ENCODE measurements at places on chromosomes 16 and 17. TPM values are rescaled to one million over a fixed set of nuclear protein-coding genes. Genes with fewer than 3 reads are reported as not detected.

DNA sequence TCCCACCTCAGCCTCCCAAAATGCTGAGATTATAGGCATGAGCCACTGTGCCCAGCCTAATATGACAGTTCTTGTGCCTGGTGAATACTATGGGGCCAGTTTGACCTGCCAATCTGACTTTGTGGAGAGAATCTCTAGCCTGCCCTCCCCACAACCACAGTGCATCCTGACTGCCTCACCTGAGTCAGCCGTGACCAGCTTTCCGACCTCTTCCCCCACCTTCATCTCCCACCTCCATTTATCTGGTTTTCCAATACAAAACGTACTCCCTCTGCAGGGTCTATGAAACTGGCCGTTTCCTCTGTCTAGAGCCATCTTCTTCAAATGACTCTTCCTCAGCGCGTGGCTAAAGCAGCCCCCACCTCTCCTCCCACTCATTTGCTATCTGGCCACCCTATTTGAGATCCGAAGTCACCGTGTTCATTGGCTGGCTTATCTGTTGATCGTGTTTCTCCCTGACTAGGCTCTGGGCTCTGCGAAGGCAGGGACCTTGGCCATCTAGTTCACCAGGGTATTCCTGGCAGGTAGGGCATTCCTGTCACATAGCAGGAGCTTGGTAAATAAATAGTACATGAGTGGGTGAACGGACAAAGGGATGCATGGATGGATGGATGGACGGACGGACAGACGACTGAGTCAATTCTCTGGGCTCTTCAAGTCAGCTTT lies 22.3 kb upstream of the PLLP start:
- no peak for DNase-seq

ZKSCAN2 gene
- 1.6 TPM for polyA plus RNA-seq

SOX15 gene
- polyA plus RNA-seq: 1.0 TPM

- DNase-seq: peak; percentile 12
Measured at GRCh38 chr16:1363501-1364041, 11.8 kb downstream of the GNPTG start.

DNA sequence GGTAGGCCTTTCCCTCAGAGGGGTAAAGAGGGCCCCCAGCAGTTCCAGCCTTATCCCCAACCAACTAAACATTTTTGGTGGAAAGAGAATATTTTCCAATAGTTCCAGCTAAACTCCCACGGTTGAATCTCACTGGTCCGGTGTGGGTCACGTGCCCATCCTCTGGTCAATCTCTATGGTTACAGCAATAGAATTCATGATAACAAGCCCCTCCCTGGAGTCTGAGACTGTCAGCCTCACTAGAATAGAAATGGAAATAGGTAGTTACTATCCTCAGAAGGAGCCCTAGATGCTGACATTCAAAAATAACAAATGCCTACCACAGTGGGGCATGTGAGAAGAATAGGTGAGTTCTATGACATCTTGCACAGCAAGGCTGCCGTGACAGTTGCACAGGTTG lies 37.5 kb upstream of the LITAF start:
- DNase-seq: no peak

DNA sequence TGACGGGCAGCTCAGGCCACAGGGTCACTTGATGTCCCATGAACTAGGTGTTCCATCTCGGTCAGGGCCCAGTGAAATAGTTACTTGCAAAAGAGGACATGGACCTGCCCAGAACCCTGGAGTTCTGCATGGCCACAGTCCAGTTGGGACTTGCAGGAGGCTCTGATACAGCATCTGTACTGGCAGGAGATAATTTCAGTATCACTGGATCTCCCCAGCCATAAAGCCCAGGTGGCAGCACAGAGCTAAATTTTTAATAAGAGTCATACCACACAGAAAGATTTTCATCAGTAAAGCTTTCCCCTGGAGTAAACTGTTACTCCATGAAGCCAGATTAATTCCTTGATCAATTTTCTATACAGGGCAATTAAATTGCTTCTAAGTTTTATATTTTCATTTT lies 18.0 kb upstream of the SLC16A5 start:
- DNase-seq: no peak

KCNJ16 gene
- not detected for polyA plus RNA-seq

GRCh38 chr17:36148559-36149295 lies 27.7 kb downstream of the TBC1D3B start:
- DNase-seq: peak; percentile 55

- DNase-seq: no peak
Measured at GRCh38 chr17:31494259-31495021, 103.0 kb downstream of the RAB11FIP4 start.

DNA sequence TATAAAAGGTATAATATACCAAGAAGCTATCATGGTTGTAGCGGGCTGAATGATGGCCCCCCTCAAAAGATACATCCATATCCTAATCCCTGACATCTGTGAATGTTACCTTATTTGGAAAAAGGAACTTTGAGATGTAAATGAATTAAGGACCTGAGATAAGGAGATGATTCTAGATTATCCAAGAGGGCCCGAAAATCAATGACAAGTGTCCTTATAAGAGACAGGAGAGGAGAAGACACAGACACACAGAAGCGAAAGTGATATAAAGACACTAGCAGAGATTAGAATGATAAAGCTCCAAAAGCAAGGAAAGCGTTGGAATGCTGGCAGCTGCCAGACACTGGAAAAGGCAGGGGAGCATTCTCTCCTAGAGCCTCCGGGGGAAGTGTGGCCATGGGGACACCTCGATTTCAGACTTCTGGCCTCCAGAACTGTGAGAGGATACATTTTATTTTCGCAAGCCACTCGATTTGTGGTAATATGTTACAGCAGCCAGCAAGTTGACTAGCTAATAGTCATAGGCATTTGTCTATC lies 12.5 kb upstream of the GP1BA start:
- DNase-seq: no peak

GRCh38 chr16:70478912-70479341 lies 24.5 kb downstream of the FCSK start:
- DNase-seq: no peak

PLLP gene
- 0.05 TPM for polyA plus RNA-seq

DNA sequence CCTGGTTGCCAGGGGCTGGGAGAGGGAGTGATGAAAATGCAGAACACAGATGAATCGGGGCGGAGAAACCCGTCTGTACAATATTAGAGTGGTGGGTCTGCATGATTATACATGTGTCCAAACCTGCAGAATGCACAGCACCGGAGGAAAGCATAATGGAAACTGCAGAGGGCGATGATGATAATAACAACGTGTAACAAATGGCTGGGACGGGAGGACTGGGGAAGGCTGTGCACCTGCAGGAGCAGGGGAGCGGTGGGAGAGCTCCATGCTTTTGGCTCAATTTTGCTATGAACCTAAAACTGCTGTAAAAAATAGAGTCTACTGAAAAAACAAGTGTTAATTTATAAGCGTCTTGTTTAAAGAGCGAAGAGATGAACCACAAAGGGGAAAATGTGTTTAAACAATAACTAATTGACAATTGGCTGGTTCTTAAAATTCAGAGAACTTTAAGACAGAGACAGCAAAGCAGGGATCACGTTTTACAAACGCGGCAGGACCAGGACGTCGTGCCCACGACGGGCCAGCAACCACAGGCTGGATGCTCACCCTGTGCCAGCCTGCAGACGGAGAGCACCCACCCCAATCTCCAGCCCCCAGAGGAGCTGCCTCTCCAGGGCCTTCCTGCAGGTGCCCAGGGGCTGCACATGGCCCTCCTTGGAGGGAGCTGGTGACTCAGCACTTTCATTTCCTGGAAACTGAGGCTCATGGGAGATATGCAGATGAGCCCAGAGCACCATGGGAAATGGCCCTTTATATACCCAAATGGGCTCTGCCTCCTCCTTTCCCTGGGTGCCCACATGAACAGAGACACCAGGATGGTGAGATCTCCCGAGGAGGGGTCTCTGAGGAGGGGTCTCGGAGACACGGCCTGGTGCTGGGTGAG lies at the start of gene TEX19:
TEX19 (plus strand) TSS at position 783 of the 886 bp plus-strand sequence. CDS start 2,904 bp downstream, outside the sequence.
- no peak for DNase-seq

- no peak for DNase-seq
Measured at GRCh38 chr16:66468321-66468965, 41.3 kb downstream of the BEAN1 start.

- peak; percentile 21 for DNase-seq
Measured at GRCh38 chr16:81544700-81545271, 100.2 kb downstream of the CMIP start.

GRCh38 chr17:82213251-82214011 lies 789 bp upstream of the CCDC57 start:
- peak; percentile 89 for DNase-seq

DNA sequence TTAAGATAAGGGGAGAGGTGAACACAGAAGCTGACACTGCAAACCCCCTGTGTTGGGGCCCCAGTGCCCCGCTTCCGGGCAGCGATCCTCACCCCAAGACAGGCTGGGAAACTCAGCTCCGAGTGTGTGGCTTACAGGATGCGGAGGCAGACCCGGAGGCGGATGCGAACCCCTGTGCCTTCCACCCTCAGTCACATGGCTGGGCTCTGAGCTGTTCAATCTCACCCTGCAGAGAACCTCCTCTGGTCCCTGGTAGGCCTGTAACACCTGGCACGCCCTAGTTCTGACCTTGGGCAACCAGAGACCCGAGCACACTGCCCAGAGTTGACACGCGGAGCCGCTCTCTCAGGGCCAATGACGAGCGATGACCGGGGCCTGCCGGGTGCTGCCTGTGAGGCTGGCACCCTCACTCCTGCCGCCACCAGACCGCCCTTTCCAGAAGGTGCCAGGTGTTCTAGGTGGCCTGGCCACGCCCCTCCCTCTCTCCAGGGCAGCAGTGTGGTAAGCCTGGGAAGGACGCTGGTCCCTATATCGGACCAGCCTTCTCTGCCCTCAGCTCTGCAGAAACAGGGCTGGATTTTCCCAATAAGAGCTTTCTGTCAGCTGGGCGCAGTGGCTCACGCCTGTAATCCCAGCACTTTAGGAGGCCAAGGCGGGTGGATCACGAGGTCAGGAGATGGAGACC lies 23.3 kb downstream of the MEAK7 start:
- DNase-seq: no peak

DNA sequence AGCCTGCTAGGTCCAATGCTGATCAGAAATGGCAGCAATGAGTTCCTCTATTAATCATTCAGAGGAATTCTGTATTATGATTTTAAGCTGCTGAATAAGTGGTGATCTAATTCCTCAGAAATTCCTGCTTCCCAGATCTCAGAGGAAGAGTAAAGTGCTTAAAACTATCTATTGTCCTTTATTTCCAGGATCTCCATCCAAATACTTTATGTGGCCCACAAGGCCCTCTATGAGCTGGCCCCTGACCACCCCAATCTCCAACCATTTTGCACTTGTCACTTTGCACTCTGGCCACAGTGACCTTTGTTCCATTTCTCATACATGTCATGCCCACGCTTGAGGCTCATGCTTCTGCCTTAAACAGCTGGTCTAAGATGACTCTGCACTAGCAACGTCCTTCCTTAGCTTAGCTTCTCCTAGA lies 93.7 kb downstream of the CA10 start:
- no peak for DNase-seq

DNA sequence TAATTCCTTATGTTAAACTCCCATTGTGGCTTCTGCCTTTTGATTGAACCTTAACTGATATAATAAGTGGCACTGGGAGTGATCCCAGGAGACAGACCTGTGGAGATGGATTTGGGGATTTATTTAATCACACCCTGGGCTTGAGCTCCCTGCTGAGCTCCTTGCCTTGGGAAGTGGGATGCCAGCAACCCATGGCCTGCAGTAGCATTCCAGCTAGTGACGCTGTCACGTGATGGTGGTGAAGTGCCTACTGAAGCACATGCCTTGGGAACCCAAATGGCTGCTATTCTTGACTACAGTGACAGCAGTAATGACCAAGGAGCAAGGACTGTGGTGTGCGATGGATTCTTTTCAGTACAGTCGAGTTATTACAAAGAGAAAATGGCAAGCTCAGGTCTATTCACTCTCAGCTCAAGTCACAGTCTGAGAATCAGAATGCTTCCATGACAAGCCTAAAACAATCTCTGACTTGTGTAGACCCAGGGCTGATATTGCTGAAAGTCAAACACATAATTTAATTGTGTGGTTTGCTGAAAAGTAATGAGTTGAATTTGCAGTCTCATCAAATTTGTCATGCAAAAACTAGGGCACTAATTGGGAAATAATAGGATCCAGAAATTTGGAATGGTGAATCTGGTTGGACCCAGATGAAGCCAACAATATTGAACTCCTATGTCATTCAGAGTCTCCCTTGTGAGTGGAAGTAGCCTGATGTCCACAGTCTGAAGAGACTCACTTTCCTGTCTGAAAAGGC lies 47.1 kb downstream of the BCL7C start:
- no peak for DNase-seq

GRCh38 chr17:57349541-57350247 lies 93.4 kb downstream of the MSI2 start:
- peak; percentile 27 for DNase-seq

DNA sequence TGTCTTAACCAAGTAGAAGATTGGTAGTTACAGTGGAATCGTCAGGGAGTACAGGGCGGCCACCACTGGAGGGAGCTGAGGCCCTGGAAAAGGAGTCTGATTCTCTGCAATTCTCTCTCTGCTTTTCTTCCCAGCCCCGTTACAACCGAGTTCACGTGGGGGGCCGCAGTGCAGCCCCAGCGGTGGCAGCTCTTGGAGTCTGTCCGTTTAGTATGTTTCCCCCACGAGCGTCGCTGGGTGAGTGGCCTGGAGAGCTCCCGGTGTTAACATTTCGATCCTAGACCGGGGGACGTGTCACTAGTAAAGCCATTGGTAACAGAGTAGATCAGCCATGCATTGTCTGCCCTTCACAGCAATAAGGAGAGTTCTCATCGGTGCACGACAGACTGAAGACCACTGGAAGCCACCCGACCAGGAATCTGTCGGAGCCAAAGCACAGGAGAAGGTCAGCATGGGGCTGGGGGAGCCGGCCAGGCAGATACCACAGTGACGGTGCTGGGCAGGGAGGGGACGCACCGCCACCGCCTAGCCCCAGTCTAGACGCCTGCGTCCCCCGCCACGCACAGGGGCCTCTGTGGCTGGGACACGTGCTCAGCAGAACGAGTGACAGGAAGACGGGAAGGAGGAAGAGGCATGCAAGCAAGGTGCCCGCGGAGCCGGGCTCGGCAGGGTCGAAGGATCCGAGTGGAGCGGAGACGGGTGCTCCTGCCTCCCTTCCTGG lies 15.7 kb downstream of the SLC16A3 start:
- DNase-seq: no peak

- DNase-seq: no peak
Measured at GRCh38 chr17:78791840-78792709, 10.0 kb upstream of the CYTH1 start.

- no peak for DNase-seq
Measured at GRCh38 chr17:81334391-81334901, 39.3 kb upstream of the SLC38A10 start.

- DNase-seq: peak; percentile 30
Measured at GRCh38 chr17:59131131-59131530, 23.9 kb downstream of the SKA2 start.

DNA sequence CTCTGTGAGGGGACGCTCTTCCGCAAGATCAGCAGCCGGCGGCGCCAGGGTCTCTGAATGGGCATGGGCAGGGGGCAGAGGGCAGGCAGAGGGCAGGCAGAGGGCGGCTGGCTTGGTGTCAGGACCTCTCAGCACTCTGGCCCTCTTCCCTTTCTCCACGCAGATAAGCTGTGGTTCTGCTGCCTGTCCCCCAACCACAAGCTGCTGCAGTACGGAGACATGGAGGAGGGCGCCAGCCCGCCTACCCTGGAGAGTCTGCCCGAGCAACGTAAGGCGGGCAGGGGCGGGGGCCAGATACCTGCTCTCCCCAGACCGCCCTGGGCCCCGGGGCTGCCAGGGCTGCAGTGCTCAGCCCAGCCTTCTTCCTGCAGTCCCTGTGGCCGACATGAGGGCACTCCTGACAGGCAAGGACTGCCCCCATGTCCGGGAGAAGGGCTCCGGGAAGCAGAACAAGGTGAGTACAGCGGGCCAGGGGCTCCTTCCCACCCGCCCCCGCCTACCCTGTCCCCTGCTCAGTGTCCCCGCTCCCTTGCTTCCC lies 4.1 kb downstream of the ELMO3 start:
- DNase-seq: no peak

GRCh38 chr16:50257876-50258275 lies 8.5 kb upstream of the ADCY7 start:
- no peak for DNase-seq

All from IMR-90 (cell line).